ENCODE measurements at places on chromosomes 5 and 9.

DNA sequence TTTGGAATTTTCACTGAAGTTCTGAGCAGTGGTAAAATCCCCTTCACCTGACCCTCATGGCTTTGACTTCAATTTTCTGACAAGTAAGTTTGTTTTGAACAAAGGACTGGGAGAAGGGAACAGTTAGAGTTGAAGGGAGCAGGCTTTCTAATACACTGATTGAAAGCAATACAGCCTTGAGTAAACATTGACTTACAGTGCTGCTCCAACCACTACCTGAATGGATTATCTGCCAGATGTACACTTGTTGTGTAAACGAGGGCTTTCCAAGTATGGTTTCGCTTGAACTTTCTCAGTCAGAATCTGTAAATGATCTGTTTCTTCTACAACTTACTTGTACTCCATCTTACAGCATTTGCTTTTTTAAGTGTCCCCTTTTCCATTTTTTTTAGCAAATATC lies 1414.9 kb upstream of the NUDT12 start:
- no peak for DNase-seq

DNA sequence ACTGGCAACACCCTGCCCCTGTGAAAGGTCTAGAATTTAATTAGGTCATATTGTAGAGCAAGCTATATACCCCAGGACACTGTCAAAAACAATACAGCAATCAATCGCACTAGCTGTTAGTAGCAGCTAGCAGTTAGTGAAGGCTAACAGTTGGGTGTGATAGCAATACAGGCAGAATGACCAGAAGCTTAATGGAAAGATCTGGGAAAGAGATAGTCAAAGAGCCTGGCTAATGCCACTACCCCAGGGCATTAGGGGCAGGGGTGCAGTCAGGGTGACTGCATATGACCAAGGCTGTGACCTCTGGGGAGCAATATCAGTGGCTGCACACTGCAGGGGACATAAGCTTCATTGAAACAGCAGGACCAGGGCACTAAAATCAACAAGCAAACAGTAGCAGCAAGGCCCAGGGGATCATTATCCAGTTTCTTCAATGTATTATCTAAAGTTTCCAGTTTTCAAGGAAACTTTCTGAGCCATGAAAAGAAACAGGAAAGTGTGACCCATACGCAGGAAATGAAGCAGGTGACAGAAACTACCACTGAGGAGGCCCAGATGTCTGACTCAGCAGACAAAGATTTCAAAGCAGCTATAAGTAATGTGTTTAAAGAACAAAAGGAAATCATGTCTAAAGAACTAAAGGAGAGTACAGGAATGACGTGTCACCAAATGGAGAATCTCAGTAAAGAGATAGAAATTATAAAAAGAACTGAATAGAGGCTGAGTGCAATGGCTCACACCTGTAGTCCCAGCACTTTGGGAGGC lies 82.4 kb downstream of the ZNF354C start:
- DNase-seq, result no peak

- DNase-seq, result peak; percentile 51
Measured at GRCh38 chr9:99807276-99807852, 14.3 kb upstream of the NR4A3 start.

DNA sequence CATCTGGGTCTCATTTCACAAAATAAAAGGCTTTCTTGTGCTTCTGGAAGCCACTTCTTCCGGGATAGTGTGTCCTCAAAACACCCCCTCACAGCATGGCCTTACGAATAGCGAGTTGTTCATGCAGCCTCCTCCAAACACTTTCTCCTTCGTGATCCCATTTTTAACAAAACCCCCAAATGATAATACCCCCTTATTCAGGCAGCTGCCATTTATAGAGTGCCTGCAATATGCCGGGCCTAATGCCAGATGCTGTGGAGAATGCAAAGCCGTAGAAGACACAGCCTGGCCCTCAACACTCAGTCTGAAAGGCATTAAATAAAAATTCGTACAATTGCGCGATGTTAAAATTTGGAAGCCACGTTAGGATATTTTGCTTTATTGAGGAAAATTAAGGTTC lies 66.4 kb upstream of the SLC44A1 start:
- DNase-seq, result no peak

DNA sequence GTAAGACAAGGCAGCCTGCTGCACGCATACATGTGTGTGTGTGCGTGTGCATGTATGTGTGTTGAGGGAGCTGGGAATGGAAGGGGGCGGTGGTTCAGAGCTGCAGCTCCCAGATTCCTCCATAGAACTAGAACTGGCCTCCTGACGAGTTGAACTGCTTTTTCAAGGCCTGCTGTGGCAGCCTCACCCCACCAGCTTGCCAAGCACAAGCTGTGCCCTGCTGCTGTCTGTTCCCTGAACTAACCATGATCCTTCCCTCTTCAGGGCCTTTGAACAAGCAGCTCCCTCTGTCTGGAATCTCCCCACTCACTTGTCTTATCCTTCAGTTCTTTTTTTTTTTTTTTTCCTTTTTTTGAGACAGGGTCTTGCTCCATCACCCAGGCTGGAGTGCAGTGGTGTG lies 22.6 kb downstream of the LRSAM1 start:
- DNase-seq, result no peak

- DNase-seq, result no peak
Measured at GRCh38 chr9:76314321-76314720, 79.9 kb downstream of the RFK start.

- DNase-seq, result no peak
Measured at GRCh38 chr5:171309276-171310211, 496 bp downstream of the TLX3 start.

GRCh38 chr9:124602204-124602603 lies 95.0 kb upstream of the NR5A1 start:
- no peak for DNase-seq

GRCh38 chr9:130107955-130108354 lies 54.2 kb downstream of the GPR107 start:
- DNase-seq, result no peak

DNA sequence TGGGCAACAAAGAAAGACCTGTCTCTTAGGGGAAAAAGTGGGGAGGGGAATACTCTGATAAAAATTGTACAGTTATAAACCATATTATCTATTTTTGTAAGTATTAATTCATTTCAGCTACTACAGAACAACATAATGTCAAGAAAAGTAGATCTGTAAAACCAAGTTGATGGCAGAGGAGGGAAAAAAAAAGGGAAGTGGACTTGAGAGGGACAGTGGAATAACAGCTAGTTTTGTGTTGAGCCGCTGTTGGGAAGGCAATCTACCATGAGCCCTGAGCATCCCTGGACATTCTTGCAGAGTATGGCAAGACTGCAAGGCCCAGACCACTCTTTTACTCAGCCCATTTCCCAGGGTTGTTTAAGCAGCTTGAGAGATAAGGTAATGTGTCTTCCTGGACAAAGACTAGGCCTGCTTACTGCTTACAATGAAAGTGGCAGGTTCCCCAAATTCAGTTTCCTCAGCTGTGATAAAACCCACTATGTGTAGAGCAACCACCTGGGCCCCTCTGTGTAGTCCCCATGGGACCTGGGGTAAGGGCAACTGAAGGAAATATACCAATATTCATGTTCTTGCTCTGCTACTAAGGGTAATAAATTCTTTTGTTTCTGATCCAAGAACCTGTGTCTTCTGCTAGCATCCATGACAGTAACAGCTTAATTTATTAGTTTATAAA lies 25.0 kb downstream of the CEP120 start:
- no peak for DNase-seq

- no peak for DNase-seq
Measured at GRCh38 chr9:129604766-129605163, 16.1 kb downstream of the C9orf50 start.

GRCh38 chr9:100626949-100627348 lies 49.1 kb downstream of the CAVIN4 start:
- no peak for DNase-seq

- no peak for DNase-seq
Measured at GRCh38 chr9:127075624-127076372, 46.6 kb downstream of the ANGPTL2 start.

GRCh38 chr9:113528088-113528487 lies 64.6 kb downstream of the RGS3 start:
- DNase-seq, result no peak

DNA sequence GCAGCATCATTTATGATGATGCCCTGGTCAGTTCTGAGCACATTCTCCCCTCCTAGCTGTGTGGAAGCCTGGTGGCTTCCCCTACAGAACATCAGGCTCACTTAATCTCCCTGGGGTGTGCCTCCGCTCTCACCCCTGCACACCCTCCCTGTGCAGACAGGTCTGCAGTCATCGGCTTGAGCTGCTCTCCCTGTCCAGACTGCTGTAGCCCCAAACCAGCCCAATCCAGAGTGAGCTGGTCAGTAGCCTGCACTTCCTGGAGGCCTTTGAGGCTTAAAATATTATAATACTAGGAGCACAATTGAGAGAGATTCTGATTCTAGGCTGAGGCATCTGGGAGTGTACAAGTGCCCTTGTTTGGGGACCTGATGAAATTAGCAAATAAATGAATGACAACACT lies 60.2 kb downstream of the PPARGC1B start:
- DNase-seq, result no peak

- DNase-seq, result no peak
Measured at GRCh38 chr5:78649211-78649695, 681 bp upstream of the LHFPL2 start.

DNA sequence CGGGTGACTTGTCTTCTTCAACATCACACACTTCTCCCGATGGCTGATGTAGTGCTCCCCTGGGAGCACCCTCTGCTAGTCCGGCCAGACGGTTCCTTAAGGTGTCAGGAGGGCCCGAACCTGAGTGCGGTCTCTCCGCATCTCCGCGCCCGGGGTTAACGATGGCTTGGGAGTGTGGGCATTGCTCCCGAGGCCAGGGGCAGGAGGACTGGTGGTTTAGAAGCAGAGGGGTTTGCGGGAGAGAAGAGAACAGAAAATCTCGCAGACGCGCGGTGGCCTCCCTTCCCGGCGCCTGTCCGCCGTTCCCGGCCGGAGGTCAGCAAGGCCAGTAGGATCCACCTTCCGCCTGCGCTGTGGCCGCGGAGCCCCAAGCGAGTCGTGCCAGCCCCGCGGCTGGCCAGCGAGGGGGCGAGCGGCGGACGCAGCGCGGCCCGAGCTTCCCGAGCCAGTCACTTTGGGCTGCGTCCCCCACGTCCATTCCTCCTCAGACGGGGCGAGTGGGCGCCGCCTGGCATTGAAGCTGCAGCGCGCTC lies 700 bp downstream of the CDO1 start:
- DNase-seq, result no peak

- no peak for DNase-seq
Measured at GRCh38 chr9:107049803-107050184, 186.8 kb downstream of the ZNF462 start.

DNA sequence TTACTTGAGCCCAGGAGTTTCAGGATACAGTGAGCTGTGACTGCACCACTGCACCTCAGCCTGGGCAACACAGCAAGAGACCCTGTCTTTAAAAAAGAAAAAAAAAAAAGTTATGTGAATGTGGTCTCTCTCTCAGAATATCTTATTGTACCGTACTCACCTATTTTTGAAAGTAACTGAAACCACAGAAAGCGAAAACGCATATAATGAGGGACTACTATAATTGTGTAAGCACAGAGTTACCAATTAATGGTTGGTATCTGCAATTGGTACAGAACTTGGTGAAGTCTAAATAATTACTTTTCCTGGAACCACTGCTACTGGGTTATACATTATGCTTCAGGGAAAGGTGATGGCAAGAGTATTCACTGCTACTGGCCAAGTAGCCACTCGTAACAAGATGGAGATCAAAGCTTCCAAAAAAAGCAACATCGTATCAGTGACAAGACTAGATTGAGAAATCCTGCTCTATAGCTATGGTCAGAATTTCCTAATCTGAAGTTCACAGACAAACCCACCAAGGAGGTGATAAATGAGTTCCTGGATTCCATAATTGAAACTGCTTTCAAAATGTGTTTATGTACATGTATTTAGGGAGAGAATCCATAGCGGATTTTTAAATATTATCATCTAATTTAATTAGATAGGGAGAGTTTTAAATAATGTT lies 82.7 kb downstream of the NR6A1 start:
- DNase-seq, result no peak

DNA sequence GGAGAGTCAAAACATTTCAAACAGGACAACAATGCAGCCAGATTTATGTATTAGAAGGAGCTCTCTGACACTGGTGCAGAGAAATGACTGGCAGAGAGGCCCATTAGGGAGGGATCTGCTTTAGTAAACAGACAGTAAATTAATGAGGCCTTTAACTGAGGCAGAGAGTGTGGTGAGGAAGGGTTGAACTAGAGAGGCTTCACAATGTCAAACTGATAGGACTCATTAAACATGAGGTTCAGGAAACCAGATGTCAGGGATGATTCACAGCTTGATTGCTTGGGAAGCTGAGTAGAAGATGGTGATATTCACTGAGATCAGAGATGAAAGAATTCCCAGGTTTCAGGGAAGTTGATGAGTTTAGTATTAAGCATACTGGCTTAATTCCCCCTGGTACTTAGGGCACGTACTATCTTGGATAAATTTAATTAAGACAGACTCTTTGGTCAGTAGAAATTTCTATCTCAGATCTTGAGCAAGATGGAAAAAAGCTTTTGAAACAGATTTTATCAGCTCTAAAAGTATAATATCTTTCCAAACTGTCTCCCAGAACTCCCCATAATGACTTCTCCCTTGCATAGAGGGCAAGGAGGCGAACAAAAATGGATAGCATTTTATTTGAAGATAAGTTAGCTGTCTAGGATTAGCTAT lies 8.6 kb upstream of the MUSK start:
- DNase-seq, result no peak

GRCh38 chr9:128206916-128207910 lies 4.0 kb downstream of the DNM1 start:
- DNase-seq, result no peak

DNA sequence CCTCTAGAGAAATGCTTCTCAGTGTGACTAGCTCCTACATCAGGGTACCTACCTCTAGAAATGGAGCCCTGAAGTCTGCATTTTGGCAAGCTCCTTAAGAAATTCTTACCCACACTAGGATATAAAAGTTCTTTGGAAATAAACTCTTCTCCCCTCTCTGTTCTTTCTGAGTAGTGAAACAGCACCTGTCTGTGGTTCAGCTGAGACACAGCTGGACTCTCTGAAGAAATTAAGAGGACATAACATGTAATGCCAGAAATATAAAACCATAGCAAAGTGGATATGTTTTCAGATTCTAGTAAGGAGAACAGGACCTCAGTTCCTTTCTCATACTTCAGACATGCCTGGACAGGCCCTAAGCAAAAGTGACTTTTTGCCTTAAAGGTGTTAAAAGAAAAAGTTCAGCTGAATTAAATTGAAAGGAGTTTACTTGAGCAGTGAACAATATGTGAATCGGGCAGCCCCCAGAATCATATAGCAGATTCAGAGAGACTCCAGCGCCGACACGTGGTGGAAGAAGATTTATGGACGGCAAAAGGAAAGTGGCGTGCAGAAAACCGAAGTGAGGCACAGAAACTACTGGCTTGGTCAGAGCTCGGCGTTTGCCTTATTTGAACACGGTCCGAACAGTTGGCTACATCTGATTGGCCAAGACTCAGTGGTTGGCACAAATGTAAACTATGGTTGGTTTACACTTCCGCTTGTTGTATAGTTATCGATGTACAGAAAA lies 64.5 kb downstream of the PRKACG start:
- DNase-seq, result peak; percentile 9

GRCh38 chr5:79924936-79925893 lies 65.8 kb downstream of the MTX3 start:
- DNase-seq, result peak; percentile 9

All from stimulated activated CD4-positive, alpha-beta T cell treated with anti-CD3 and anti-CD28 coated beads, Interleukin-12 subunit alpha, Interleukin-12 subunit beta, amount 100 ng/mL, for 4 hours (primary cell).